ENCODE measurements at places on chromosomes 1 and 21.

- DNase-seq, result no peak
These were observed 30.6 kb downstream of the LY9 start for GRCh38 chr1:160826546-160826945.

GRCh38 chr1:67264899-67265298, 42.8 kb upstream of the IL12RB2 start:
- no peak for DNase-seq

DNA sequence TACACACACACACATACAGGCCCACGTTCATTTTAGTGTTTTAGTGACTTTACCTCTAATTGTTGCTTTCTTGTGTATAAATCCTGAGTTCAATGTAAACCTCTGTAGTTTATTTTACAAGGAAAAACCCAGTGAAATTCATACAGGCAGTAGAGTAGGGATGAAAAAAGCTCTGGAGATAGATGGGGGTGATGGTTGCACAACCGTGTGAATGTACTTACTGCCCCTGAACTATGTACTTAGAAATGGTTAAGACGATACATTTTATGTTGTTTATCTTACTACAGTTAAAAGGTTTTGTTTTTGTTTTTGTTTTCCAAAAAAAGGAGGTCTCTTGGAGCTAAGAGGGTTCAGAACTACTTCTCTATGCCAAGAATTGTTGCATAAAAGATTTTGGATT, 29.7 kb upstream of the PRDM15 start:
- no peak for DNase-seq

GRCh38 chr21:34935898-34936297, 113.2 kb downstream of the RUNX1 start:
- no peak for DNase-seq

GRCh38 chr1:21867451-21867996, 55.5 kb downstream of the LDLRAD2 start:
- no peak for DNase-seq

DNA sequence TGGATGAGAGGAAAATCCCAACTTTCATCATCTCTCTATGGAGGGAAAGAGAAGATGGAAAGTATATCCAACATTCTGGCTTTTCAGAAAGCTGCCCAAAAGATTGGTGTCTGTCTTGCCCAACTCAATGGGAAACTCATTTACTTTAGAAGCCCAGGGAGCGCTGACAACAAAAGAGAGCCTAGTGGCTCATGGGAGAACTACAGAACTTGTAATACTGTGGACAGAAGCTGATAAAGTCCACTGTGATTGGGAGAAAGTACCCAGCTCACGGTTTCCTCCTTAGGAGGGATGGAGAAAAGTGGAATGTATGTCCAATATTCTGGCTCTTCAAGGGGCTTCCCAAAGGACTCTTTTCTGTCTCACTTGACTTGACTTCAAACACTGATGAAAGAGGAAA, 66.0 kb downstream of the RGS21 start:
- DNase-seq, result no peak

DNA sequence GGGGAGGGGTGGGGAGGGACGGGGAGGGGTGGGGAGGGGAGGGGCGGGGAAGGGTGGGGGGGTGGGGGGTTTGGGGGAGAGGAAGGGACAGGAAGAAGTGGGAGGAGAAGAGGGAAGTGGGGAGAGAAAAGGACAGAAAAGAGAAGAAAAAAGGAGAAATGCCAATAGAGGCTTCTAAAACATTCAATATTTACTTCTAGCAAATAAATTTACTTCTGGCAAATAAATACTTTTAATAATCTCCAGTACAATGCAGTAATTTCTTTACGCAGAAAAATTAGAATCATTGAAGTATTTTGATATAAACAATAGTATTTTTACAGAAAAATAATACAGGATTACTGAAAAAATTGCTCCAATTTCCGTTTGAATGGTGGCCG, 9.4 kb upstream of the GPR161 start:
- DNase-seq, result no peak

DNA sequence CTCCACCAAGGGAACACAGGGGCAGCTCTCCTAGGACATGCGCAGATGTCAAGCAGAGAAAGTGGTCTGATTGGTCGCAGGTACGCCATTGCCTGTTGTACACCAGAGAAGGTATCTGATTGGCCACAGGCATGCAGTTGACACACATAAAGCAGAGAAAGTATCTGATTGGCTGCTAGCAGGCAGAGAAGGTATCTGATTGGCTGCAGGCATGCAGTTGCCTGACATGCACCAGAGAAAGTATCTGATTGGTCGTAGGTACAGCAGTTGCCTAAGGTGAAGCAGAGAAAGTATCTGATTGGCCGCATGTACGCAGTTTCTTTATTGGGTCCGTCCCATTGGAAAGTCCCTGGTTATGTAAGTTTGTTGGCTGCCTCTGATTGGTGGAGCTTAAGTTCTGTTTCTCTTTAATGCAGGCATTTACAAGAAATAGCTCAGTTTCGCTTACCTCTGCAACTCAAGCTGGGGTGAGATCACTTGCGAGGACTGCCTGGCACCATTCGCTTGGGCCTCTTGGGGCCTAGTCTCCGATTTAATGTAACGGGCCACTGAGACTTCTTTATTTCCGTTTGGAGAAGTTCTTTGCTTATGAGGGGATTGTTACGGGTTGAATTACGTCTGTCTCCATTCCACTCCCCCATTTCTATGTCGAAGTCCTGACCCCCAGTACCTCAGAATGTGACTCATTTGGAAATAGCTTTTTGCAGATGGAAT, 74.2 kb downstream of the SIK1 start:
- DNase-seq, result peak; percentile 59

GRCh38 chr1:182658055-182658454, 26.3 kb downstream of the RGS8 start:
- no peak for DNase-seq

- peak; percentile 20 for DNase-seq
These were observed 16.0 kb downstream of the RBBP4 start for GRCh38 chr1:32666901-32667566.

- no peak for DNase-seq
These were observed 55.4 kb downstream of the KANK4 start for GRCh38 chr1:62263814-62264353.

- DNase-seq, result peak; percentile 54
These were observed at the start of gene NEGR1 for GRCh38 chr1:72282271-72283021. Gene NEGR1 (minus strand): TSS chr1:72282539.

- DNase-seq, result no peak
These were observed 93.8 kb downstream of the LAMC2 start for GRCh38 chr1:183279835-183280234.

- DNase-seq, result no peak
These were observed 18.1 kb upstream of the SLC26A9 start for GRCh38 chr1:205961405-205961804.

DNA sequence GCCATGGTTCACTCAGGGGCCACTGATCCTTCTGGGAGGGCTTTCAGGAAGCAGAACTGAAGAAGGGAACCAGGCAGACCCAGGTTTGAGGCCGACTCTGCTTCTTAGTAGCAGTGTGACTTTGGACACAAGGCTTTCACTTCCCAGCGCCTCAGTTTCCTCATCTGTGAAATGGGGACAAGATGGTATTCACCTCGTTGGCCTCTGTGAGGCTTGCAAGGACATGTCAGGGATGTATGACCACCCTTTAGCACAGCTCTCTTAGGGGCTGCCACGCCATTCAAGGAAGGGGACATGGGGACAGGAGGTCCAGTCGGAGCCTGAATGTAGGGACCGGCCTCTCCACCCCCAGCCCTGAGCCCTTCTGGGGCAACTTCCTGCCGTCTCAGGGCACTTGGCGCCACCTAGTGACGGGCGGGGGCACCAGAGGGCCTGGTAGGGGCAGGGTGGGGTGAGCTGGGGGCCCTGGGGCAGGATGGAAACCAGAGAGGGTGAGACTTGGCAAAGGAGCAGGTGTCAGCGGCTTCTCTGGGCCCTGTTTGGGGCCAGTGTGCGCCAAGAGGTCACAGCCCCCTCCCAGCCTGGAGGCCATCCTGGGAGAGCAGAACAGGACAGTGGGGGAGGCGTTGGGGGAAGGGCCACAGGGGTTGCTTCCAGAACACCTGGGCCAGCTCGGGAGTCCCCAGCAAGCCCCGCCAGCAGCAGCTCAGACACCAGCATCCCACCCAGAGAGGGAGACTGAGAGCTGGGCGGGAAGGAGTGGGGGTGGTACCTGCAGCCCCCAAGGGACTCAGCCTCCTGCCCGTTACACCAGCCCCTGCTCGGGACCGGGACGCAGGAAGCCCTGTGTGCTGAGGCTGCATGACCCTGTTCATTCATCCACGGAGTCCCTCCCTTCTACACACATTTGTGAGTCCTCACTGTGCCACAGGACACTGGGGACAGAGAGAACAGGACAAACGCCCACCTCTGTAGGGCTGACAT, 102.5 kb upstream of the TARDBP start:
- peak; percentile 71 for DNase-seq

GRCh38 chr1:202752774-202753173, 42.5 kb upstream of the SYT2 start:
- DNase-seq, result no peak

- DNase-seq, result peak; percentile 6
These were observed 227.2 kb downstream of the OLFM3 start for GRCh38 chr1:101769520-101769919.

DNA sequence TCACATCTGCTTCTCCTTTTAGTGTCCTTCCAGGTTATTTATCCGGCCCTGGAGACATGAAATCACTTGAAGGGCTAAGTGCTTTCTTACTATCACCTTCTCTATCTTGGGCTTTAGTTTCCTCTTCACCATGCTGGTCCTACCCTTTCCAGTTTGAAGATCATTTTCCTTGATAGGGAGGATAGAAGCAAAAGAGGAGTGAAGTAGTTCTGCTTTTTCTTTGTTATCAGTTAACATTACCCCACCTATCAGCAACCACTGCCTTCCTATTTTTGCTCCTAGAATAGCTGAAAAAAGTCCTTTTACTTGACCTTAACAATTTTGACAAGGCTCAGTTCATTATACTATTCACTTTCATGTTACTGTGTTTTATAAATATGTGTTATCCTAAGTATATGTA, 19.4 kb downstream of the RGL1 start:
- DNase-seq, result no peak

GRCh38 chr1:216902669-216903381, 179.6 kb upstream of the ESRRG start:
- no peak for DNase-seq

DNA sequence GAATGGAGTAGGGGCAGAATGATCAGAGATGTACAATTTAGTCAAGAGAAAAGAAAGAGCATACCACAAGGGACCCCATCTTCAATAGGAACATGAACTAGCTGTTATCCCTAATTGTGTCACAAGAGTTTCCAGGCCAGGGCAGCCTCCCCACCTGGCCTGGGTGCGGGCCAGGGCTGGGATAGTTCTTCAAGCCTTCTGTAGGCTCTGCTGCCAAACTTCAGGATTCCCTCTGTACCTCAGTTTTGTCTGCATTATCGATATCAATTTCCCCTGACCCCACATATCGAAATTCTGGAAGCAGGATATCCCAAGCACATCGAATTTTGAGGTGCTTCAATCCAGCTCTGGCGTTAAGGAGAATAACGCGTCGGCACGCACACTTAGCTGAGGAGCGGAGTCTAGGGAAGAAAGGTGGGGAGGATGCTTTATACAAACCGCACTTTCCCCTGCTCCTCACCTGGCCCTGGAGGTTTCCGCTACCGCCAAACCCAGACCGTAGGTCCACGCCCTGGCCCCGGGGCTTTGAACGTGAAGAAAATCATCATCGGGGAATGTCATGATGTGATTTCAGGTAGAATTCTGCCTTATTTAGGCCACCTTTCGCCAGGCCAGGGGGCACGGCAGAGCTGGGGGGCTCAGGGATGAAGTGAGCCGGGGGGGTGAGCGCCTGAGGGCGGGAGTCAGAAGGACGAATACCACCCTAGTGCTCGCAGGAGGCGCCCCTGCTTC, 7.4 kb downstream of the HLX start:
- no peak for DNase-seq

DNA sequence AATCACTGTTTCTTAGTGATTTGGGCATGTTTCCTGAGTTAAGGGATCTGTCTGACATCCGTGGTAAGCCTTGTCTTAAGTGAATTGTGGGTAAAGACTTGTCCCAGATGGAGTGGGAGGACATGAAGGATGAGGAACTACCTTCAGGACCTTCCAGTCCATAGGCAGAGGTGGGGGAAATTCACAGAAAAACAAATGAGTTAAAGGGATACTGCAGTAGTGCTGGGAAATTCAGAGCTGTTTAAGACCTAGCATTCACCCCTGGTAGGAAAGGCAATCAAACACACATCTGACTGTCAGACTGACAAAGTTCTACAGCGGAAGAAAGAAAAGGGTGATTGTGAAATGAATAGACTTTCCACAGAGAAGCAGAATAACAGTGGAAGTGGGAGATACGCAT, 3.0 kb downstream of the GNAT2 start:
- DNase-seq, result no peak

DNA sequence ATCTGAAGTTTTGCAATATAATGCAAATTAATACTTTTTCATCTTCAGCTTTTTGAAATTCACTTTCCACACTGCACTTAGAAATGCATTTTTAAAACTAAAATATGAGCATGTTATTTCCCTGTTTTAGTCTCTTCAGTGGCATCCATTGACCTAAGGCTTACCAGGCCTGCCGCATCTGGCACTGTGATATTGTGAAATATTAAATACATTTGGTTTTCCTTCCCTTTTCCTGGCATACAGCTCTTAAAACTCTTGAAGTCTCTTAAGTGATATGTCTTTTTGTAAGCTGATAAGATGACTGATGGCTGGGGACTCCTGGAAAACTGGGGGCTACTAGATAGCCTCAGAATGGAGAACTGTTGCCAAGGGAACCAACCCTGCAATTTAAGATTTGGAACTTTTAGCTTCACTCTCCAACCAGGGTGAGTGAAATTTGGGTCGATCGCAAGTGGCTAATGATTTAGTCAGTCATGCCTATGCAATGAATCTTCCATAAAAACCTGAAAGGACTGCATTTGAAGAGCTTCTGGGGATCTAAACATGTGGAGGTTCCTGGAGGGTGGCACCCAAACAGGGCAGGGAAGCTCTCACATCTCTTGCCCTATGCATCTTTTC, 75.5 kb upstream of the PDC start:
- DNase-seq, result no peak

DNA sequence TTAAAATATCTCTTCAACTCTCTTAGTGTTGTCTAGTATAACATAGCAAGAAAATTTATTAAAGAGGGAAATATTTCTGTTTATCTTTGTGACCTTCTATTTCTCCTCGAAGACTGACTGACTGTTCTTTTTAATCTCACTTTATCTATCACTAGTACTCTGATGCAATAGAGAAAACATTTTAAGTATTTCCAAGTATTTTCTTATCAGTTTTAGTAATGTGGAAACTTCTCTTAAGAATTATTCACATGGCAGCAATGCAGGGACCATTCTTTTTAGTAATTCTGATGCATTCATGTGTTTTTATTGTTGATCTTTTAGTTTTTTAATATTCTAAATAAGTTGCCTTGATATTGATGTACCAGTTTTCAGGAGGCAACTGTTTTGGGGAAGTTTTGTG, 115.7 kb downstream of the NEK7 start:
- DNase-seq, result no peak

DNA sequence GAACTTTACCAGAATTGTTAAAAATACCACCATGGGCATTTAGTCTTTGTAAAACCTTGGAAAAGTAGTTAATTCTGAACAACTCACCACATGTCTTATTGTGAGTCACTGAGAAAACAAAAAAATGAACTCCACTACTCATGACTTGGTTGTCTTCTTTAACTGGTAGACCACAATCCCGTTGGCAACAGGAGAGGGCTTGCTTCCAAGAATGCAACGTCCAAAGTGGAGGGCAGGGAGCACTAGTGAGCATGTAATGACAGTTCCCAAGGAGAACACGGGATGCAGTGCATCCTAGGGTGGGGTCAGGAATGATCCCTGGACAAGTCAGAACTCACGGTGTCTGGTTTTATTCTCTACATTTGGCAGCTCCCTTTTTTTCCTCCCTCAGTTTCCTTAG, 15.2 kb upstream of the HMCN1 start:
- DNase-seq, result peak; percentile 30

GRCh38 chr1:177065430-177065829, 99.1 kb downstream of the ASTN1 start:
- no peak for DNase-seq

Measured in Caco-2 (cell line).